Erythroblast (primary cell): ENCODE measurements at places on chromosomes 2 and 18.
A peak's percentile ranks its signal among the peaks of the same experiment; 100 is the strongest.

DNA sequence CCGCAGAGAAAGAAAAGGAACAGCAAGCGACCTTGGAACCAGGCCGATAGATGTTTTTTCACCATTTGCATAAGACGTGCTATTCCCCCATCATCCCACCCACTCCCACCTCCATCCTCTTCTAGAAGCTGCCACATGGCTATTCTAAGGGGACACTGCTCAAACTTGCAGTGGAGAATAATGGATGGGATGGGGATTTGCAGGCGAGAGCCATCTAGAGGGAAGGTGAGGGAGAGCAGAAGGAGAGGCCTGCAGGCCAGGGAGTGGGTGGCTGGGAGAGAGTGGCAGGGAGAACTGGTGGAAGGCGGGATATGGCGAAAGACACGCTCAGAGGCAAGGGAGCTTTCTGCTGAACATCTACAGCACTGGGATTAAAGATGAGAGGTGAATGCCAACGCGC, 84.9 kb downstream of the MAPK4 start:
- DNase-seq, result peak; percentile 10

DNA sequence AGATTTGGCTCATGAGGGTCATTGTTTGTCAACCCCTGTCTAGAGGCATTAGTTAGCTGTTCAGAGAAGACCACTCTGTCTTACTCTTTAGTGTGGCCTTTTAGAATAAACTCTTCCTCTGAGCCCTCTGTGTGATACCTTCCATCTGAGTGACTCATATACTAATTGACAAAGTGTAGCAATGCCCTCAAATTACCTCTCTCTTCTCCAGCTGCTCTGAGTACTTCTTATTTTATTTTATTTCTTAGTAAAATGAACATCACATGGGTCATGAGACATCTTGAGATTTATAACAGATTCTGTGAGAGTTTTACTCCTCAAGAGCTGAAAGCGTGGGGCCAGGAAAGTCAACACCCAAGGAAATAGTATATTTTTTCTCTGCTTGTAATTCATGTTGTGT, 67.4 kb downstream of the KCTD18 start:
- DNase-seq, result no peak

- DNase-seq, result no peak
These were observed 83.3 kb upstream of the EPAS1 start for GRCh38 chr2:46213906-46214305.

GRCh38 chr2:190099890-190100697, 37.6 kb upstream of the MSTN start:
- DNase-seq, result no peak
